ENCODE measurements at places on chromosomes 12 and 14.
A peak's percentile ranks its signal among the peaks of the same experiment; 100 is the strongest.

- no peak for DNase-seq
Observed at GRCh38 chr14:61643555-61643954, 51.8 kb upstream of the HIF1A start.

DNA sequence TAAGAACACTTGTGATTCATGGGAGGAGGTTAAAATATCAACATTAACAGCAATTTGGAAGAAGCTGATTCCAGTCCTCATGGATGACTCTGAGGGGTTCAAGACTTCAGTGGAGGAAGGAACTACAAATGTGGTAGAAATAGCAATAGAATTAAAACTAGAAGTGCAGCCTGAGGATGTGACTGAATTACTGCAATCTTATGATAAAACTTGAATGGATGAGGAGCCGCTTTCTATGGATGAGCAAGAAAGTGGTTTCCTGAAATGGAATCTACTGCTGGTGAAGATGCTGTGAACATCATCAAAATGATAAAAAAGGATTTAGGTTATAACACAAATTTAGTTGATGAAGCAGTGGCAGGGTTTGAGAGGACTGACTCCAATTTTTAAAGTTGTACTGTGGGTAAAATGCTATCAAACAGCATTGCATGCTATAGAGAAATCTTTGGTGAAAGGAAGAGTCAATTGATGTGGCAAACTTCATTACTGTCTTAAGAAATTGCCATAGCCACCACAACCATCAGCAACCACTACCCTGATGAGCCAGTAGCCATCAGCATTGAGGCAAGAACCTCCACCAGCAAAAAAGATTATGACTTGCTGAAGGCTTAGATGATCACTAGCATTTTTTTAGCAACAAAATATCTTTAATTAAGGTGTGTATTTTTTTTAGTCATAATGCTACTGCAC is 25.9 kb upstream of the MTERF2 start:
- no peak for DNase-seq

GRCh38 chr12:82659343-82660207 is 27.1 kb upstream of the TMTC2 start:
- no peak for DNase-seq

DNA sequence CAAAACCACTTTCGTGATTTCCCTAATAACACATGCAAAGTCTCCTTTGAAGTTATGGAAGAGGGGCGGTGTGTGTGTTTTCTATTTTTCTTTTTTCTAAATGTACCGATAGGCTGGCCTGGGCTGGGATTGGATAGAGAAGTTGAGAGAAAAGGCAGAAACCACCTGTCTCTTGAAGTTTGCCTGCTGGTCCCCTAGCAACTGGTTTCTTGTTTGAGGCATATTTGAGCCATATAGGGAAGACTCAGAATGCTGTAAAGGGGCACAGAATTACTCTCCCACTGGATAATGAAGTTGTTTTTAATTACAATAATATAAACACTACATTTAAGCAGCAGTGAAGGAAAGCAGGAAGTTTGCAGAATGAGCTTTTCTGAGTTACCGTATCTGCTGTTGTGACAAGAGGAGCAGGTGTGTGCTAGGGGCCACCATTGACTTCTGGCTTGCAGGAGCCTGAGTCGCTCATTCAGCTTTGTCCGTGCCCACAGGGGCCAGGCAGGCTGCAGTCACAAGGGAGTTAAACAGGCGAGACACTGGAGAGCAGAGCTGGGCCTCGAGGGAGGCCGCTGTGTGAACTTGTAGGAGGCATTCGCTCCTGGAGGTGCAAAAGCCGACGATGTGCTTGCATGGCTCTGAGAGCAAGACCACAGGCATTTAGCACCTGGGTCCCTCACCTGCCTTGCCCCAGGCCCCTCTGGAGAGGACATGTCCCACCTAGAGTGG is 173.8 kb upstream of the RGS6 start:
- no peak for DNase-seq

GRCh38 chr14:56117765-56118610 is at the start of gene PELI2:
TSS of gene PELI2 (plus strand) at chr14:56118411. CDS start at chr14:56118661, 250 bp downstream.
- peak; percentile 79 for DNase-seq

DNA sequence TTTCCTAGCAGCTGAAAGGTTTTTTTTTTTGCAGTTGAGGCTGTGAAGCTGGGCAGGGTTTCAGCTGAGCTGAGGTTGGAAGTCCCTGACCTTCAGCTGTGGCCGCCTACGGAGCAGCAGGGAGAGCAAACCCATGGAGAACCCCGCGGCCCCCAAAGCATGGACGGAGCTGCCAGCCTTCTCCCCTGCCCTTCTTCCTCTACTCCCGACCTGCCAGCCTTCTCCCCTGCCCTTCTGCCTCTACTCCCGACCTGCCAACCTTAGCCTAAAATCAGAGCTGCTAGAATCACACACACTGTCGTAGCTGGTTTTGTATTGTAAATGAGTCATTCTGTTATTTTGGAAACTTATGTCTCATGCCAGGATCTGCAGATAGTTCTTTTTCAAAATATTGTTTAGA is 74.6 kb downstream of the PPP2R5C start:
- DNase-seq = no peak

DNA sequence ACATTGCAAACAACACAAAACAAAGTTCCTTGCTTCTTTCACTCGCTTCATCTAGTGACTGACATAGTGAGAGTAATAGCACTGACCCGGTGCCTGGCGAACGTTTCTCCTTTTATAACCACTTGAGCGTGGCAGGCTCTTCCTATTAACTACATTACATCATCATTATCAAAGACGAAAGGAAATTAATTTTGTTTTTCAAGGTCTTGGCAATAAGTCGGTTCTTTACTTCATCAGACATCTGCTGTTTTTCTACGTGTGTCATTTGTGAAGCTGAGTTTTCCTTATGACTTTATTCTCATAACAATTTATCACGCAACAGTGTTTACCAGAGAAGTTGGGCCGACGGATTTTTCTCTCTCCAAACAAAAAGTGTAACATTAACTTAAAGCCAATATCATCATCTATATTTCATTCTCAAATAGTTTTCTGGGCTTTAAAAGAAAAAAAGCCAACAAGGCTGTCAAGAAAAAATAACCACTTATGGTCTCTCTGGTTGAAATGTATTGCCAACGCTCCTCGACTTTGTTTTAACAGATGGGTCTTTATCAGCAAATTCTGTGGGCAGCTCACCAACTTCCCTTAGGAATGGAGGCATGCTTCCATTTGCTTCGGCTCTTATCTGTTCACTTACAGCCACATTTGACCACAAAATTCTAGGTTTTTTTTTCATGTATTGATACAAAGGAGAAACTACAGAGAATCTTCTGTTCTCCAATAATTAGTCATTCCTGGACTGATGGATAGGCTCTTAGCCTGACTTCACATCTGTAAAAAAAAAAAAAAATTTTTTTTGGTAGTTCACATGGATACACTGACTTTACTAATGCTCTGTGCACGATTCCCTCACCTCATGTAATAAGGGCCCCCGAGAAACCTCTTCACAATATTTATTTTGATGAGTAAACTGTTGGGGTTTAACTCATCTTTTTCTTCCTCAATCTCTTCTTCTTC is 97.1 kb upstream of the CDKN3 start:
- DNase-seq = no peak
